NCI-H1436 treated with DMSO at 0.1 percent for 48 hours (cell line): ENCODE measurements at places on chromosomes 6 and 20.

- DNase-seq: no peak
Observed at GRCh38 chr6:90414352-90414751, 117.7 kb upstream of the BACH2 start.

- no peak for DNase-seq
Observed at GRCh38 chr6:137680705-137681346, 186.2 kb upstream of the TNFAIP3 start.

GRCh38 chr6:138188278-138188941 lies 26.7 kb downstream of the ARFGEF3 start:
- no peak for DNase-seq

DNA sequence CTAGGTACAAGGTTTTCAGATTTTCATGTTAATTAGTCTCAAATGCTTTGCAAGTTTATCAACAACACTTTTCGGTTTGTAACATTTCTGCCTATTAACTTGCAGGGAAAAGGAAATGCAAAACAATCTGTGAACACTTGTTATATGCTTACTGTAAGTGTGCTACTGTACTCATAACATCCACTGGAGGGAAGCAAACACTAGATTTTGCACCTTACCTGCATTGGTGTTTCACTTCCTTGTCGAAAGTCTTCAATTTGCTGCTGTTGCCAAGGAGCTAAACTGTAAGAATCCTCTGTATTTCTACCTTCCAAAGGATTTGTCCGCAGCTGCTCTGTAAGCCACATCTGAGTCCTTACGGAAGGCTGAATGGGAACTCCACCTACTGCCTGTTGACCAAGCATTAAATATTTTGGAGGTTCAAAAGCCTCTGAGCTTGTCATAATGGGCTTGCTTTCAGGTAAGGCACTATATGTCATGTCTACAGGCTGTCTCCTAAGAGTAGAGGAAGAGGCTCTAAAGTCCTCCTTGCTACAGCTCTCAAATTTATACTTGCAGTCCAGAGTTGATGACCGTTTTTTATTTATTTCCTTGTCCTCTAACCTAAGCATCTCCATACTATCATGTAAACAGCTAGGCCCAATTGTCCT lies 17.3 kb downstream of the PLN start:
- peak; percentile 14 for DNase-seq

- DNase-seq: no peak
Observed at GRCh38 chr6:137487869-137488149, 6.4 kb downstream of the OLIG3 start.

GRCh38 chr6:83546636-83547035 lies 34.3 kb downstream of the PRSS35 start:
- DNase-seq: no peak

GRCh38 chr6:56040889-56041301 lies 165.5 kb upstream of the BMP5 start:
- no peak for DNase-seq

DNA sequence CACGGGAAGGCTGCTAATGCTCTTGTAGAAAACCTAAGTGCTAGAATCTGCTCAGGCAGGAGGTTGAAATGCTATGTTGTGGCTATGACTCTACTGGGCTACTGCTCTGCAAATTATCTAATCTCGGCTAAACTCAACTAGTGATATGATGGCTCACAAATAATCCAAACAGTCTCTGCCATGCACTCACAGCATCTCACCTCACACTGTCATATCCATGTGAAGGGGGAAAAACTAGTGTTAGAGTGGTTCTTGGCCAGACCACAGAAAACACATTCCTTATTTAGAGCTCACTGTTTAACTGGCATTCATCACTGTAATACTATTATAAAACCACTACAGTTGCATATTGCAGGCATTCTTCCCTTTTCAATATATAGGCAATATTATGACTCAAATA lies 81.8 kb upstream of the DST start:
- no peak for DNase-seq

DNA sequence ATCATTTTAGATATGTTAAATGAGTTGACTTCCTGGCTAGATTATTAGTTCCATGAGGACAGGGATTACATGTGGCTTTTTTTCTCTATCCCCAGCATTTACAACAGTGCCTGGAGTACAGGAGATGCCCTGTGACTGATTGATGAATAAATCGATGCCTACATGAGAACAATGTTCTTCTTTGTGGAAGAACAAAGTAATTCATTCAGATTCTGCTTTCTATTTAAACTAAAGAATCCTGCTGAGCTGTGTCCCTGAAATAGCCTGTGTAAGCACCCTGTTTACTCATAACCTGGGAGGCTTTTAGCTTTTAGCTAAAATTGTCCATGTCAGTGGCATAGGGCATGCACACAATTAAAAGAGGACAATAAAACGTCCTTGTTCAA lies 125.1 kb upstream of the BTBD3 start:
- DNase-seq: no peak

- no peak for DNase-seq
Observed at GRCh38 chr20:61855286-61855685, 210.4 kb downstream of the TAF4 start.

DNA sequence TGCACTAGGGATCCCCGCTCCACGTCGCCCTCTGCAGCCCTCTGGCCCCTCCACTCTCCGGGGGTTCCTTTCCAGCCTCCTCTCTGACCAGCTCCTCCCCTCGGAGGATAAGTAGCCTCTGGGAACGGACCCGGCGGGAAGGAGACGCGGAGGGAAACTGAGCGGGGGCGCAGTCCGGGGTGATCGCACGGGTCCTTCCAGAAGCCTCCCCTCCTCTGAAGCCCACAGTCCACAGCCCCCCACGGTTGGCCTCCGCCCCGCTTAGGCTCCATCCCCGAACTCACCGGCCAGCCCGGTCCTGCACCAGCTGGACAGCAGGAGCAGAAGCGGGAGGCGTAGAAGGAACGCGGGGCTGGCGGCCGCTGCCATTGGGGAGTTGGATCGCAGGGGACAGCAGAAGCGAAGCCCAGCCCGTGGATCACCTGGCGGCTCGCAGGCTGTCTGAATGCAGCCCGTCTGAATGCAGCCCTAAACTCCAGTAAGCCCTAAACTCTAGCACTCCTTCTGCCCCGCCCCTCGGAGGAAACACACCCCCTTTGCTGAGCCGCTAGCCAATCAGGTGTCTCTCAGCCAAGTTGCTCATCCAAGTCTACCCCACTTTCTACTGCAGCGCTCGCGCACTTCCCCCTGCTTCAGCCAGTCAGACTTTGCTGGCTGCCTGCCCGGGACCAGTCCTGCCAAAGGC lies at the start of gene RAET1G:
TSS of gene RAET1G (minus strand) at position 480 of the 685 bp plus-strand sequence. CDS start at position 369, 111 bp downstream.
- no peak for DNase-seq

GRCh38 chr20:9677100-9677623 lies 161.7 kb downstream of the PAK5 start:
- no peak for DNase-seq

GRCh38 chr6:42239333-42239732 lies 21.7 kb upstream of the MRPS10 start:
- DNase-seq: no peak

DNA sequence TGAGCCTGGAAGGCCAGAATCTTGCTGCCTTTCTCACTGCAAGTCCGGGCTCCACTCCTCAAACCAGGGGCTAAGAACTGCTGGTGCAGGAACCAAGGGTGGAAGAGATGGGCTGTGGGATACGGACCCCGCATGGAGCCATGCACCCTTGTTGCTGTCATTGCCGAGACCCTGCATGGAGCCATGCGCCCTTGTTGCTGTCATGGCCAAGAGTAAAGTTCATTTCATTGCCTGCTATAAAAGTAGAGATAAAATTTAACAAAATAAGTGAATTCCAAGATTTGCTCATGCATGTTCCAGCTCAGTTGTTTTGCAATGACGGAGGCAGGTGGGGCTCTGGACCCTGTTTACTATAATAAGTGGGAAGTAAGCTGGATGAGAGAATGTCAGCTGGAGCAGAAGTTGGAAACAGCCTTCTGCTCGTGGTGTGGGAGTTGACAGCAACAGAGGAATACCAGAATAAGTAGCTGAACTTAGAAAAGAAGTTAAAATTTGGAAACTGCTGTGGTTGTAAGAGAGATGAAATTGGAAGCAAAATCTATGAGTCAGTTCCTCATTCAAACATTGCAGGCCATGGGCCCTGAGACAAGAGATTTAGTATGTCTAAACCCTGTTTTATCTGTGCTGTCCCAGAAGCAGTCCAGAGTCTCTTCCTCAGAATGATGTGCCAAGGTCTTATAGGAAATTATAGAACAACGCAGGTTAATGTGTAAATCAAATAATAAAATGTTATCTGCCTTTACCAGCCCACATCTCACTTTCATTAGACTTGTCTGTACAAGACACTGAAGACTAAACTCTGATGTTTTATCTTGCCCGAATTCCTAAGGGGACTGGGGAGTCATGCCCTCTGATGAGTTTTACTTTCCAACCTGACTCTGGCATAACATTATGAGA lies 15.8 kb upstream of the THBS2 start:
- DNase-seq: no peak

DNA sequence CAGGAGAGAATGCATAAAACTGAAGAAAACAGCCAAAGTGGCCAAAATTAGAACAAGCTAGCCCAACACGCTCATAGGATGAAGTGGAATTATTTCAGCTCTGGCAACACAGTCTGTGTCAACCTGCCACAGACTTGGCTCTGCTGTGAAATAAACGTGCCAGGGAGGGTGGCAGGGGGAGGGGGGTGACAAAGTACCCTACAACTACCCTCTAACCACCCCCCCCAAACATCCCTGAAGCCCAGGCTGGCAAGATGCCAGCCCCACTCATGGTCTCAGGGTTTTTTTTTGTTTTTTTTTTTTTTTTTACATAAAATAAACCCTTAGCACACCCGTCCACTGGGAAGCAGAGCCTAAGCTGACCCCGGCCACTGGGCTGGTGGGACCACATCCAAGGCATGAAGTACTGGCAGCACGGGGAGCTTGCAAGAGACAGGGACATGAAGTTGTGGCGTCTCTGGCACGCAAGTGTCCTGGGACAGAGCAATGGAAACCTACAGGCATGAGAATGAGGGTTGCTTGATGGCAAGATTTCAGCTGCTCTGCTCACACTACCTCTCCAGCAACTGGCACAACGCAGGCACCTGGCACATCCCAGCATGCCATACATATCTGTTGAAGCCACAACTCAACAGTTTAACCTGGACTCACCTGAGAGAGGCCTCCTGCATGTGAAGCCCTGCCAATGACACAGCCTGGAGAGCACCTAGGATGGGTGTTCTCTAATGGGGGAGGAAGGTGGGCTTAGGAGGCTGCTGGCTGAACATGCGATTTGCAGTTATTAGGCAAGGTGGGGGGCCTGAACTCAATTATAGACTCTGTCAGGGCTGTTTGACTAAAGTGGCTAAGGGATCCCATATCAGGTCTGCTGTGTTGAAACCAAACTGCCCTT lies 76.4 kb downstream of the TRAM2 start:
- DNase-seq: no peak

DNA sequence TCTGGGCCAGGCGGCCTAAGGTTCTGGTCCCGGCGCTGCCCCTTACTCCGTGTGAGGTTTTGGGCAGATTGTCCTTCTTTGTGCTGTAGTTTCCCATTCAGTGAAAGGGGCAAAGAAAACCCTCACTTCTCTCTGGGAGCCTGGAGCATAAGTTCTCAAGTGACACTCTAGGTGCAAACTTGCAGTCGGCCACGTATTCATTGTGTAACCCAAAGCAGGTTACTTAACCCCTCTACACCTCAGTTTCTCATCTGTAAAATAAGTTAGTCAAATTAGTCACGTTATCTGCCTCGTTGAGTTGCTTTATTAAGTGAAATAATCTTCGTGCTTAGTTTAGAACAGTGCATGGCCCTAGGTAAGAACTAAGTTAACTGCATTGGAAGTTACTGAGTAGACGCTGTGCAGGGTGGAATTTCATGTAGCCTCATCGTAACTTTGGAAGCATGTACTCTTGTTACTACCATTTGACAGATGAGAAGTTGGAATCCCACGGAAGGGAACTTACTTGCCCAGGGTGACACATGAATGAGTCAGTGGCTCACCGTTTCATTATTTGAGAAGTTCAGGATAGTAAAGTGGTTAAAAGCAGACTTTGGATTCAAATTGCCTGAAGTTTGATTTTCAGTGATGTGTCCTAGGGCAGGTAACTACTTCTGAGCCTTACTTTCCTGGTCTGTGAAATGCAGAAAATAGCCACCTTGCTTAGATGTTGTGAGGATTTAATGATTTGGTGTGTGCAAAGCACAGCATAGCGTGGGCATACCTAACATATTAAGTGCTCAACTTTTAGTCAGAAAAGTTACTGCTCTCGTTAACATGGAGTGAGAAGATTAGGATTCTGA lies 556 bp upstream of the MROH8 start:
- no peak for DNase-seq

GRCh38 chr6:101393829-101394251 lies 332 bp downstream of the GRIK2 start:
- no peak for DNase-seq

DNA sequence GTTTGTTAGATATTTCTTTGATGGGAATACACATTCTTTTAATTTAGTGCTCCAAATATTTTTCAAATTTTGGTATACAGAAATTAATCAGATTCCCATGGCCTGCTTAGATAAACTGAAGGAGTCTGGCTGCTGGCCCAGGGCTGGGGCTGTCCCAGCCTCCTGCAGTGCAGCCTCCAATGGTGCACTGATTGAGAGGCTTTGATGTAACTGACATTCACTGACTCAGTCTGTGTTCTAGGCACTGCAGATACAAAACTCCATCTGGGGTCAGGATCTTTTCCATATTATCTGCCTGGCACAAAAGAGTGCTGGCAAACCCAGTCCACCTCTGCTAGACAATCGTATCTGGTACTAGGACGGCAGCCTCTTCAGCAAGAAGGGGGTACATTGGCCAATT lies 64.8 kb downstream of the GRIK2 start:
- DNase-seq: no peak

- DNase-seq: no peak
Observed at GRCh38 chr6:36752886-36753506, 55.4 kb downstream of the RAB44 start.

GRCh38 chr20:16351415-16351814 lies 221.8 kb downstream of the KIF16B start:
- DNase-seq: no peak

DNA sequence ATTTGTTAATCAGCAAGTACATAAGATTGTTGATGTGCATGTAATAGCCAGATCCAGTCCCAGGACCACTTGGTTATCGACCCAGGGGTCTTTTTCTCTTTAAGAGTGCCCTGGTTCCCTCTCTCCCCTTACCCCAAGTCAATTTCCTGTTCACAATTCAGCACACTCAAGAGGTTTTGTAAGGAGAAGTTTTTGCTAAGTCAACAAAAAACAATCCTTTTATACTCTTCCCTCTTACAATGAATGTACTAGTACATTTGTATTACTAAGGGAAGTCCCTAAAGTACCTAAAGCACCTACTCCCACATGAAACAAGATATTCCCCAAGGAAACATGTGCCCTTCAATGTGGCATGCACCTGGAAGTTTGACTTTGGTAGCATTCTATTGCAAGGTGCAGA lies 1.6 kb upstream of the NT5DC1 start:
- DNase-seq: no peak
